ENCODE measurements at places on chromosomes 12 and 14.

DNA sequence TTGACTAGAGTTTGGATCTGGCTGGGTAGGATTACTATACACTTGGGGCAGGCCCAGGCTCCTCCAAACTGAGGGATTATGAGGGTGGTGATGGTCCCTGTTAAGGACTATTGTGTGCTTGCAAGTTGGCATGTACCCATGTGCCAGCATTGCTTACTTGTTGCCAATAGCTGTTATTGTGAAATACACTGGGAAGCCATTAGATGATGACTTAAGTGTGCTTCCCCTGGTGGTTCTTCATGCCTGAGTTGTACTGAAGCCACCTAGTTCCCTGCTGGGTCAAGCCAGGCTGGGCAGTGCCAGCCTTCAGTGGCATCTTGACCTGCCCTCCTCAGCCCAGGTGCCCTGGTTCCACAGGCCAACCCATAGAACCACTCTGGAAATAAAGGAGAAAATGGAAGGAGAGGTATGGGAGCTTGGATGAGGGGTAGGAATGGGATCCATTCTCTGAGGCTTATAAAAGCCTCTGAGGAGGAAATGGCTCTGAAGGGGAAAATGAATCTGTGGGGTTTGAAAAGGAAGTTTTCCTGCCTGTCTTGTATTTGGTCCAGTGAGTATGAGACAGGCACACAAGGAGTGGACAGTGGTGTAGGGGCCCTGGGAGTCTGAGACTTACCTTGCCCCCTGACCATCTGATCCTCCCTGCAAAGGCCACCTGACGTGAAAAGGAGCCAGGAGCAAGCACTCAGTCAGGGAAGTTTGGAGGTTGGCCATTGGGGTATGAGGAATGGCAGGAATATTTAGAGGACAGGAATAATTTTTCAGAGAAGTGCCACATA, 724 bp downstream of the LTB4R start:
- DNase-seq: no peak

DNA sequence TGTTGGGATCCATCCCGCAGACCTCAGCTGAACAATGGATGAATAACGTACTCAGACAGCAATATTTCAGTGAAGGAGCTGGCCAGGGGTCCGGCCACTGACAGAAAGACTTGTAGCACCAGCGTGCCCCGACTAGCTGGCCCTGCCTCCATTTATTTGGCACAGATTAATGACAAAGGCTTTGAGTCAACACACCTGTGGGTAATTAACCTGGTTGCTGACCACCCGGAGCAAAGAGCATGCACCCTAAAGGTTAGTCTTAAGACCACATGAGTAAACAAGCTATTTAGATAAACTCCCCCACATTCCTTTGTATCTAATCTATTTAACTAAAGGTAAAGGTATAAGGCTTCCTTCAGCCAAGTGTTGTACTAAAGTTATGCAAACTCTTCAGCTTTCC, 868.6 kb downstream of the LRFN5 start:
- no peak for DNase-seq

GRCh38 chr12:116714175-116714574, 23.7 kb downstream of the SPRING1 start:
- DNase-seq: no peak

- DNase-seq: no peak
Observed at GRCh38 chr12:131035245-131035681, 81.6 kb downstream of the ADGRD1 start.

- DNase-seq: no peak
Observed at GRCh38 chr12:50786498-50787231, 22.8 kb downstream of the ATF1 start.

DNA sequence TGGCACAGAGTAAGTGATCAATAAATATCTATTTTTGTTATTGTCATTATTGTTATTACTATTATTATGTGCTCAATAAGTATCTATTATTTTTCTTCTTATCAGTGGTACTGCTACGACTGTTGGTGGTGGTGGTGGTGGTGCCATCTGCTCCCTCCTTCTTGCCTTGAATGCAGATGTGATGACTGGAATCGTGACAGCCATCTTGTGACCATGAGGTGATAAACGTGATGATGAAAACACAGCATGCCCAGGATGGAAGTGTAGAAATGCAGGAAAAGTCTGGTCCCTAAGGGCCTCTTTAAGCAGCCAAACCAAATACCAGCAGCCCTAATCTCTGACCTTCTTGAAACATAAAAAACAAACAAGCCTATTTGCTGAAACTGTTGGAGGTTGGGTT, 22.4 kb downstream of the SLC6A12 start:
- no peak for DNase-seq

DNA sequence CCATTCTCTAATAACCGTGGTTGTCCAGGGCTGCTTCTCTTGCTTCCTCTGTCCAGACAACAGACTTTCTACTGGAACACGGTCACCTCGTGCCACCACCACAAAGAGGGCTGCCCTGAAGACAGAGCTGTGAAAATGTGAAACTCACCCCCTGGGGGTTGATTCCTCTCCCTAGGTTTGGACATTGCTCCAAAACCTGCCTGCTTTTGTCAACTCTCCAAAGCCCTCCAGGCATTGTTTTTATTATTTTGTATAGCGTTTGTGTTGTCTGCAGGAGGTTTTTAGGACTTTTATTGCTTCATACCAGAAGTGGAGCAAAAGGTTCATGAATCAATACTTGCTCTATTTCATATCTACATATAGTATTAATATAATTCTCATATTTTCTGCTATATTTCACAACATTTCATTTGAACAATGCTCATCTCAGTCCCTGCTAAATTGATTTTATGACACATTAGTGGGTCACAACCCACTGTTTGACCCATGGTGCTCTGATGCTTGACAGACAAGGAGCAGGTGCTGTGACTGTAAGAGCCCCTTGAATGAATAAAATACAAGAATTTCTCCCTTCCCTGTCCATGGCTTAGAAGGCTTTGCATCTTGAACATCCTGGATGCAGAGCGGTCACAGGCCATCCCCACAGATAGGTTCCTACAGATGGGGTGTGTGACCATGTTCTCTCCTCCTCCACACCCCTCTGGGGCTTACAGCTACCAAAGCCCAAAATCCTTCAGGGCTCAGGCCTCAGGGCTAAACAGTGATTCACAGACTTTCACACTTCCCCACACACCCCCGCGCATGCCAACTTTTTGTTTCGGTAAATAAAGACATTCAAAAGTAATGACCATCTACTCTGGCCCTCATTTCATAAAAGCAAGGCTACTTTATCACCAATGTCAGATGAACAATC, 20.6 kb upstream of the EML1 start:
- DNase-seq: no peak

DNA sequence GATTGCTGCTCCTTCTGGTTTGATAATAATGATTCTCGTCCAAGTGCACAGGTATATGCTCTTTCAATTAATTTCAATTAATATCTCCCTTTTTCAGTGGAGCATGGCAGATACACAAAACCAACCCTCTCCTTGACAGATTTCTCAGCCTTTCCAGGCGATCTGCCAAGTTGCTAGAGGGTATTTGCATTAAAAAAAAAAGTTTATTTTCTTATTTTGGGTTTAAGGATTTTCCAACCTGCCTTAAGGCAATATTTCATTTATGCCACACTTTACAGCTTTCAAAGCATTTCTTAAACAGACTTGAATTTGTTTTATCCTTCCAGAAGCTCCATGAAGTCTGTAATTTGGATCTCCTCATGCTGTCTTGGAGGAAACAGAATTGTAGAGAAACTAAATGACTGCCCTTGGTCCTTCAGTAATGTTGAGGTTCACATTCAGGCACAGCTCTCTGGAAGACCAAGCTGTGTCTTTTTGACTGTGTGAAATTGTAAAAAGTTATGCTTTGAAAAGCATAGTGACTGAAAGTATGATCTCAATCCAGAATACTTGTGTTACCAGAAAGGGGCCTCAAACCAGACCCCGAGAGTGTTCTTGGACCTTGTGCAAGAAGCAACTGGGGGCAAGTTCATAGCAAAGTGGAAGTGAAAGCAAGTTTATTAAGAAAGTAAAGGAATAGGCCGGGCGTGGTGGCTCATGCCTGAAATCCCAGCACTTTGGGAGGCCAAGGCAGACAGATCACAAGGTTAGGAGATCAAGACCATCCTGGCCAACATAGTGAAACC, 2.3 kb downstream of the DGLUCY start:
- no peak for DNase-seq

DNA sequence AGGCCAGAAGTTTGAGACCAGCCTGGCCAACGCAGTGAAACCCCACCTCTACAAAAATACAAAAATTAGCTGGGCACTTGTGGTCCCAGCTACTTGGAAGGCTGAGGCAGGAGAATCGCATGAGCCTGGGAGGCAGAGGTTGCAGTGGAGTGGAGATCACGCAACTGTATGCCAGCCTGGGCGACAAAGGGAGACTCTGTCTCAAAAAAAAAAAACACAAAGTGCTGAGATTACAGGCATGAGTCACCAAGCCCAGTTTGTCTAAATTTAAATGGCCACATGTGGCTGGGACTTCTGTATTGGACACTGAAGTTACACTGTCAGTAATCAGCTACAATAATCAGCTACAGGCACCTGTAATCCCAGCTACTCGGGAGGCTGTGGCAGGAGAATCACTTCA, 100.9 kb upstream of the AEBP2 start:
- no peak for DNase-seq

DNA sequence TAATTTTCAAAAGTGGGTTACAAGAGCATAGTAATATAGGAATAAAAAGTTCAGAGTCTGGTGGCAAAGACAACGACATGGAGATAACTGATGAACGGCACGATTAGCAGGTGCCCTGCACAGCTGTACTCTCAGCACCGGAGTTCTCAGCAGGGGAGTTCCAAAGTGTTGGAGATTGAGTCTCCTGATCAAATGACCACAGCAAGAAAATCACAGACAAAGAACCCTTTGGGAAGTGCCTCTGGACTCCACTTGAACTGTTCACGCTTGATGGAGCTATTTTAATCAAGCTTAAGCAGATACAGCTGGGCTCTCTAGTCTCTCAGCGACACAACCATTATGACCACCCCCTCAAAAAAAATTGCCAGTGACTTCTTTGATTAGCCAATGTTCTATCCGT, 153.1 kb downstream of the ALG10B start:
- DNase-seq: no peak

DNA sequence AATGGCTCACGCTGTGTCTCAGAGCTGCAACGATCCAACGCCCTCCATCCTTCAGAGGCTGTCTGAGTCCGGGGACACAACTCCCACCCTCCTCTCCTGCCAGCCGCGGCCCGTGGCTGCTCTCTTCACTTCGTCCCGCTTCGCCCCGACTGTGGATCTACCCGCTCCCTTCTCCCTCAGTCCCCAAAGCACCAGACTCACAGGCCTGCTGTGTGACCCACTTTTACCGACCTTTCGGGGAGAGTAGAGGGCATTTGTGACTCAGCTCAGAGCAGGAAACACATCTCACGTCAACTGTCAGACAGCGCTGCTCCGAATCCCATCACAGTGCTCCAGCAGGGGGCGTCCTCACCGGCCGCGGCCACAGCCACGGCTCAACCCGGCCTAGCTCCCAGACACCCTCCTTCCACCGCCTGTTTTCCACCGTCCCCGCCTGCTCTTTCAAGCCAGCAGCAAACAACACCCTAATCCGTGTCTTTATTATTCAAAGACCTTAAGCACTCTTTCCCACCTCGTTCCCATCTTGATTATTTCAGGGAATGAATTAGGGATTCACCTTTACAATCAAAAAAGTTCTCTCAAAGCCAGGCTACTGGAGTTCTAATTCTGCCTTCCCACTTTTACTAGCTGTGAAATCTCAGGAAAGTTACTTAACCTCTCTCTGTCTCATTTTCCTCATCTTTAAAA, 5.0 kb upstream of the AQP2 start:
- DNase-seq: peak; percentile 60

DNA sequence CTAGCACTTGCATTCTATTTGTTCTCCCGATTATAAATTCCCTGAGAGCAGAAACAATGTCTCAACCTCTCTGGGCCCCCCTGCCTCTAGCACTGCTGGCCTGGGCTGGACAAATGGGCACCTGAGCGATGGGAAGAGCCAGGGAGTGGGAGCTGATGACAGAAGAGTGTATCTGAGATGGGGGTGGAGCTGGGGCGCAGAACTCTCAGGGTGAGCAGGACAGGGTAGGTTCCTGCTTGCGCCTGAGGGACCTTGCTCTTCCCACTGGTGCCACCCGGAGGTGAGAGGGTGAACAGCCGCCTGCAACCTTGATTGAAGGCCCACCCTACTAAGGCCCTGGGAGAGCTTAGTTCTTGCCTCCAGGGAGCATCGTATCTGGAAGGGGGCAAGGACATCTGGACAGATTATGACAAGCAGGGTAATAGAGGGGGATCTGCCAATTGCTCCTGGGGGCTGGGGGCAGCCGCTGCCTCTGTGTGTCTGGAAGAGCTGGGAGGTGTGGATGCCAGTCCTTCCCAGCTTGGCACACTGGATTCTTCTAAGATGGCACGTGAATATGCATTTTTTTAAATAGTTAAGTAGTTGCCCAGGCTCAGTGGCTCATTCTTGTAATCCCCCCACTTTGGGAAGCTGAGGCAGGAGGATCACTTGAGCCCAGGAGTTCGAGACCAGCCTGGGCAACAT, 43.0 kb upstream of the TSPAN9 start:
- DNase-seq: peak; percentile 75

DNA sequence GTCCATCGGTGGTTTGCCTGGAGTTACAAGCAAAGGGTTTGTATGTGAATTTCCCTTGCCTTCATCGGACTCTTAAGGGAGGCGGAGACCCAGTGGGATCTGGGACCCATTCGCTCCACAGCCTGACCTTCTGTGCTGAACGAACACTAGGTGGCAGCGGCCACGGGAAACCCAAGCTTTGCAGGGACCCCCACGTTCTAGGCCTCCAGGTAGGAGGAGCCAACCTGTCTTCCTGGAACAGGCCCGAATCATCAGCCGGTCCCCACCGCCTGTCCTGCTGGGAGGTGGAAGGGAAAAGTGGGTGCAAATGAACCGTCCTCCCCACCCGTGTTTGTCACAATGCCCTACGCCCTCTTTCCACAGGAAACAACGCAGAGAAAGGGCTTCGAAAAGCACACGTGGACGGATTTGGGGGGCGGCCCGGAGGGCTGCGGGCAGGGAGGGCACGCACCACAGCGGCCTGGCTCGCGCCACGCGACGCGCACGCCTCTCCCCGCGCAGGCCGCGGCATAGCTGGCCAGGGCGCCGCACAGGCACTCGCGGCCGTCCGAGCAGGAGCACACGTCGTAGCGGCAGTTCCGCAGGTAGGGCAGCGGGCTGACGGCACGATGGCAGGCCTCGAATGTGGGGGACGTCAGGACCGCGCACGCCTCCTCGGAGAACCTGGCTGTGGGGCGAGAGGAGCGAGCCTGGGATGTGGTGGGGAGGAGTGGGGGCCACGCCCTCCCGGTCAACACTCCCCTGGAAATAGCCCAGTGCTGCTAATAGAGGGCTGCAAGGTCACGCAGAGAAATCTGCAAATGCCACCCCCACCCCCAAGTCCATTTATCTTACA, 67.8 kb downstream of the VWF start:
- DNase-seq: peak; percentile 54

- peak; percentile 31 for DNase-seq
Observed at GRCh38 chr12:118034429-118035189, 18.1 kb downstream of the RFC5 start.
